Ovary (tissue), 10 donors: ENCODE measurements at places on chromosomes 3 and 15. TPM values are rescaled to one million over a fixed set of nuclear protein-coding genes. Genes with fewer than 3 reads are reported as not detected.

Gene ZDHHC23
- total RNA-seq, result 3.0 TPM

Gene SLCO3A1
- 20.0 TPM for total RNA-seq

Gene RAD18
- total RNA-seq, result 3.8 TPM

Gene RABL3
- 36.1 TPM for total RNA-seq

Gene THAP10
- total RNA-seq, result 3.3 TPM

Gene OXTR
- total RNA-seq, result 1.1 TPM

Gene ALDH1L1
- total RNA-seq, result 49.4 TPM

Gene TNFAIP8L3
- total RNA-seq, result 10.2 TPM

Gene IQCF5
- total RNA-seq, result not detected

Gene TUSC7
- not detected for total RNA-seq

Gene NLGN1
- total RNA-seq, result 6.6 TPM

Gene CFAP44
- total RNA-seq, result 7.2 TPM

Gene MRPL47
- total RNA-seq, result 13.1 TPM

Gene PCLAF
- total RNA-seq, result not detected

Gene SMCO1
- not detected for total RNA-seq

Gene CX3CR1
- 5.5 TPM for total RNA-seq

Gene HCN4
- total RNA-seq, result not detected

Gene TRIM42
- not detected for total RNA-seq

Gene IL17RE
- total RNA-seq, result 0.48 TPM

Gene CHDH
- 7.0 TPM for total RNA-seq

Gene ECE2
- total RNA-seq, result not detected

Gene CNTN3
- 2.1 TPM for total RNA-seq

Gene GPR149
- total RNA-seq, result not detected

Gene NR2E3
- total RNA-seq, result 0.69 TPM

Gene PLSCR5
- total RNA-seq, result not detected

Gene STRC
- total RNA-seq, result 0.35 TPM

Gene GRAMD1C
- total RNA-seq, result 10.7 TPM

Gene TRIM71
- not detected for total RNA-seq

Gene SCAMP5
- total RNA-seq, result 7.7 TPM

Gene ST3GAL6
- total RNA-seq, result 3.6 TPM

Gene FBXO45
- 7.4 TPM for total RNA-seq

Gene AADAC
- not detected for total RNA-seq

Gene CCR8
- total RNA-seq, result not detected

Gene BMF
- total RNA-seq, result 24.7 TPM

Gene SNURF
- total RNA-seq, result 10.3 TPM

Gene ZBTB47
- 41.9 TPM for total RNA-seq

Gene CLDN11
- total RNA-seq, result 75.6 TPM

Gene C3orf38
- total RNA-seq, result 25.8 TPM

Gene SCAANT1
- total RNA-seq, result not detected

Gene GNAT1
- total RNA-seq, result not detected

Gene COL6A6
- 0.57 TPM for total RNA-seq

Gene SEMA3G
- total RNA-seq, result 5.0 TPM

Gene KBTBD8
- 0.23 TPM for total RNA-seq

Gene ADAMTSL3
- total RNA-seq, result 2.3 TPM

Gene SLC28A2
- total RNA-seq, result not detected

Gene EFCC1
- total RNA-seq, result 3.7 TPM

Gene CLDN16
- total RNA-seq, result 0.28 TPM

Gene GOLGA8R
- total RNA-seq, result 3.0 TPM

Gene SLC22A13
- total RNA-seq, result 0.15 TPM

Gene GOLGA6A
- total RNA-seq, result not detected

Gene ADPGK
- 32.4 TPM for total RNA-seq

Gene CCDC33
- not detected for total RNA-seq

Gene BTLA
- not detected for total RNA-seq

Gene C15orf62
- total RNA-seq, result 0.41 TPM

Gene MAGEL2
- total RNA-seq, result 1.7 TPM

Gene GOLGA8N
- total RNA-seq, result 8.5 TPM

Gene ADGRG7
- total RNA-seq, result not detected

Gene ZMYND10
- 1.0 TPM for total RNA-seq

Gene SERP1
- total RNA-seq, result 98.4 TPM

Gene PRKCI
- total RNA-seq, result 35.7 TPM
